ENCODE measurements at places on chromosomes 13 and 19.

DNA sequence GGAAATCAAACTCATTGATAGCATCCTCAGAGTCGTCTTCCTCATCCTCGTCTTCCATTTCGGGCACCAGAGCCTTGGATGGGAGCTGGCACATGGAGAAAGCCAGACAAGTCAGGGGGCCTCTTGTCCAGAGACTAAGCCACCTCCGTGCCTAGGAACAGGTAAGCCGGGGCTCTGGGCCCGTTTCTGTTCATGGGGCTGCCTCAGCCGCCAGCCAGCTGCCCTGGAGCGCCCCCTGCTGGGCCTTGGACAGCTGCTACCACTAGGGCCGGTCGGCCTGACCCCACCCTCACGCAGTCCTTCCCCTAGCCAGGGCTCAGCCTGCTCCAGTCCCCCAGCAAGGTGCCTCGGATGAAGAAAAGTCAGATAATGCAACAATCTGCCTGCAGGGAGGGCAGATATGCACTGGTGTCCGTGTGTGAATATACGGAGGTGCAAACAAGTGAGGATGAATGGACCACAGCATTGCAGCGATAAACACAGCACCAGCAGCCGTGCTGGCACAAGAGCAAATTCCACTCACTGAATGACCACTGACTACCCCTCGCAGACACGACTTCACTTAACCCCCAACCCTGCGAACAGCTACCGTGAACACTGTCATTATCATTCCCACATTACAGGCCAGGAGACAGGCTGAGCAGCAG is 11.9 kb upstream of the PRKD2 start:
- DNase-seq: peak; percentile 93

GRCh38 chr19:49879243-49879963 is 1.9 kb downstream of the TBC1D17 start:
- no peak for DNase-seq

DNA sequence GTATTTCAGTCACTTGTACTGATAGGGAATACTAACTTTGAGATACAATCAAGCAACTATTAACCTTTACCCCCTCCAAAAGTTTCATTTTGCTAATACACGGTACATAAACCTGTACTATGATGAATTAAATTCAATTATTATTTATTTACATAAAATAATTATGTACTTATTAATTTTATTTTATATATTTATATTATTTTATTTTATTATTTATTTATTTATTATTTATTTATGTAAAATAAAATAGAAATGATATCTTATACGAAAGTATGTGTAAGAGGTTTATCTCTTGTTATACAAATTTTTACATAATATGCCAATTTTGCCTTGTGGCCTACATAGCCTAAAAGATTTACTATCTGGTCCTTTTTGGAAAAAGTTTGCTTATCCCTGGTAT is 564.3 kb downstream of the SLITRK5 start:
- no peak for DNase-seq

GRCh38 chr13:99015606-99016490 is 38.0 kb upstream of the DOCK9 start:
- DNase-seq: no peak

DNA sequence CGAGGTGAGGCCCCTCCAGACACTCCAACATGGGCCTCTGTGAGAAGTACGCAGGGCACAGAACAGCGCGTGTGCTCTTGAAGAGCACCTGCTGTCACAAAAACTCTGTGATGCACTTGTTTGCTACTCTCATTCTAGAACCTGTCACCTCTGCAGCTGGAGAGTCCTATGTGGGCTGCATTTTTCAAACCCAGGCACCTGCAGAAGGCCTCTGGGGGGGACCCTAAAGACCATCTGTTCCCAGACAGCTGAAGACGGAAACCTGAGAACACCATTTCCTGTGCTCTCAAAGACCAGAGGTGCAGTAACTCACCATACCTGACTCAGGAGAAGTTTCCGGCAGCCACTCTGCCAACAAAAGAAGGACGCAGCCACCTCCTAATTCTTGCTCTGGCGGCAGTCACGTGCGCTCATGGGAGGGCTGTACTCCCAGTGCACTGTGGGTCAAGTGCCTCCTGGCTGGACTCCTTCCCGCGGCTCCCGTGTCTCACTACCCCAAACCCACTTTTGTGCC is 28.1 kb downstream of the RANBP3 start:
- DNase-seq: no peak

GRCh38 chr13:91101381-91101780 is 246.1 kb upstream of the MIR17HG start:
- no peak for DNase-seq

GRCh38 chr13:33096886-33097605 is 80.8 kb downstream of the KL start:
- no peak for DNase-seq

GRCh38 chr13:105312906-105313305 is 1222.6 kb downstream of the EFNB2 start:
- DNase-seq: no peak

DNA sequence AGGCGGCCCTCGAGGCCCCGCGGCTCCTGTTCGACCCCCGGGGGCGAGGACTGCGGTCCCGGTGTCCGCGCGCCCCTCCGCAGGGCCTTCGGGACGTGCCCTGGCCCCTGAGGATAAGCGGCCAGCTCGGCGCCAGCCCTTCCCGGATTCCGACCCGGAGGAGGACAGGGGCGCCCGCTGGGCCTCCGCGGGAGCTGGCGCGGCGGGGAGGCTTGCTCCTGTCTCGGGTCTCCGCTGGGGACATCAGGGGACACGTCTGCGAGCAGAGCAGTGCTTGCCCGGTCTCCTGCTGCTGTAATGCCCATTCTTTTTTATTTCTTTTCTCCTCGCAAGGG is 829 bp downstream of the B3GLCT start:
- DNase-seq: no peak

DNA sequence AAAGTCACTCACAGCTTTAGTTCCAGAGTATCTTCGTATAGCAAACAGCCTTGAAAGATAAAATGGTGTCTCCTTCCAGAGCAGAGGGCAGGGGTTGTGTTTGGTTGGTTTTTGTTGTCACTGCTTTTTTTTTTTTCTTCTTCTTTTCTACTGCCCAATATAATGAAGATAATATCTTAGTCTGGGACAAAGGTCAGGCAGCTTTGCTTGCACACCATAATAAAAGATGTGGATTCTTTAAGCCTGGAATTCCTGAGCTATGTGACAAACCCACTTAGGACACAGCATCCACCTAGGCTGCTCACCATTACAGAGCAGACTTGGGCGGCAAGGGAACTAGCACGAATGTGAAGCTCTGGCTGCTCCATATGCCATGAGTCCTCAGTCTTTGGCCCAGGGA is 165.6 kb upstream of the MIR17HG start:
- DNase-seq: no peak

DNA sequence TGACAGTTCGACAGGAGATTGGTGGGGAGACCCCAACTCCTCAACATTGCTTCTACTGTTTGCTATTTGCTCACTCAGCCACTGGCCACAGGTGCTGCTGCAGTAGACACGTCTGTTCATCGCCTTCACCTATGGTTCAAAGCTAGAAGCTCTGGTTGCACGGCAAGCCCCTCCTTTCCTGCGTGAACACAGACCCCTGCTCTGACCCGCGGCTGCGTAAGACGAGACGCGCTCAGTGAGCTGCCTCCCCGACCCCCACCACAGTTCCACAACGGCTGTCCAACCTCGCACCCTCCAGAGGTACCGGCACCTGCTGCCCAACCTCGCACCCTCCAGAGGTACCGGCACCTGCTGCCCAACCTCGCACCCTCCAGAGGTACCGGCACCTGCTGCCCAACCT is 6.8 kb downstream of the RASA3 start:
- no peak for DNase-seq

- no peak for DNase-seq
Observed at GRCh38 chr13:44425041-44425814, 51.6 kb downstream of the SERP2 start.

DNA sequence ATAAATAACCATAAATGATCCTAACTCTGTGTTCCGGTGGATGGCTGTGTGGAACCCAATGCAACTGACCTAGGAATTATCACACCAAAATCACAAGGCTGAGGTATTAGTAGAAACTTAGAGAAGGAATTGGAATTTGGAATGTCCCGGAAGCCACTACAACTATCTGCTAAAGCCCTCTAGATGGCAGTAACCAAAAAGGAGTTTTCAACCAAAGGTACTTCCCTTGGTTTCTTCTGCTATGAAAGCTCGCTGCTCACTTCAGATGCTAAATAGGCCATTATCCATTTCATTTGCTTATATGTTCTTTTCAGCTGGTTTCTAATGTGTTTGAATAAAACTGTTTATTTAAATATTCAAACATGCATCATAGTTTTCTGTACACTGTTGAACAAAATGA is 1589.1 kb upstream of the SPRY2 start:
- no peak for DNase-seq

- DNase-seq: no peak
Observed at GRCh38 chr19:1441022-1441426, 2.8 kb downstream of the RPS15 start.

DNA sequence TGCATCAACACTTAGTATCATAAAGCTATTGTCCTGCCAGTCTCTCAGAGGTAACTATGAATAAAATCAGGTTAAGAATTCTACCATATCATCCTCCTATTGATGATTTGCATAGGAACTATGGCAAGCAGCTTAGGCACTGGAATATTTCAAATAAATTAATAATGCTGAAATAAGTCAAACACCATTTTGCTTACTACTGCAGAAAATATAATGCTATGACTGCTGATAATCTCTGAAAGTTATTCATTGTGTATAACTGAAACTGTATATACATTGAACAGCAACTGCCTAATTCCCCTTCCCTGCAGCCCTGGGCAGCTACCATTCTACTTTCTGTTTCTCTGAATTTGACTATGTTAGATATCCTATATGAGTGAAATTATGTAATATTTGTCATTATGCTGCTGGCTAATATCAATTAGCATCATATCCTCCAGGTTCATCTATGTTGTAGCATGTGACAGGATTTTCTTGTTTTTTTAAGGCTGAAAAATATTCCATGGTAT is 318.8 kb upstream of the SGCG start:
- DNase-seq: no peak

DNA sequence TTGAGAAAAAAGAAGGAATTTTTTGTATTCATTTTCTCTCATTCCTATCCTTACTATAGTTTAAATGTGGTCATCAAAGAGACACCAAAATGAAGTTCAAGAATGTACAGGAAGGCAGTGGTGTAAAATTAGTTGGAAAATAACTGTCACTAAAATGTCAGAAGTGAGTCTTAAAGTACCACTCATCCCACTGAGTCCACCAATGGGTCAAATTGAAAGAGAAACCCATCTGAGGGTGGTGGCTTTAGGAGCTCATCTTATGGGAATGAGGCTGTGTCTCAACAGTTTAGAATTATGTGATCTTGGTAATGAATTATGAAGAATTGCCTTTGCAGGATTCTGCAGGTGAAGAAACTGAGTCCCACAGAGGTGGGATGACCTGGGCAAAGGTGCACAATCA is 403.5 kb downstream of the FGF9 start:
- DNase-seq: no peak

GRCh38 chr13:25923217-25924085 is 128.4 kb downstream of the SHISA2 start:
- no peak for DNase-seq

DNA sequence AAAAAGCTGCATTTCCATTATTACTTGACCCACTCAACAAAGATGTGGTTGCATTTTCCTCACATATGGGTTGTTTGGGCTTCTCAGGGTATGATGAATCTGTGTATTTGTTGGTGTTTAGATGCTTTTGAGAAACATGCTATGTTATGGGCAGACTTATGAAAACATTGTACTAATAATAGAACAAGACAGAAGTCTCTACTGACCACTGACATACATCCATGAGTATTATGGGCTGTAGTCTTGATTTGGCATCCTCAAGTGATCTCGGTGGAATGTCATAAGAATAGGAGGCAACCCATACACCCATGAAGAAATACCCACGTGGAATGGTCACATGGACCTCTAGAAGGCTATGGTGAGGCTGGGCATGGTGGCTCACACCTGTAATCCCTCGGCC is 36.3 kb upstream of the ABCC4 start:
- DNase-seq: no peak

- DNase-seq: no peak
Observed at GRCh38 chr13:112435973-112436372, 59.8 kb downstream of the SPACA7 start.

DNA sequence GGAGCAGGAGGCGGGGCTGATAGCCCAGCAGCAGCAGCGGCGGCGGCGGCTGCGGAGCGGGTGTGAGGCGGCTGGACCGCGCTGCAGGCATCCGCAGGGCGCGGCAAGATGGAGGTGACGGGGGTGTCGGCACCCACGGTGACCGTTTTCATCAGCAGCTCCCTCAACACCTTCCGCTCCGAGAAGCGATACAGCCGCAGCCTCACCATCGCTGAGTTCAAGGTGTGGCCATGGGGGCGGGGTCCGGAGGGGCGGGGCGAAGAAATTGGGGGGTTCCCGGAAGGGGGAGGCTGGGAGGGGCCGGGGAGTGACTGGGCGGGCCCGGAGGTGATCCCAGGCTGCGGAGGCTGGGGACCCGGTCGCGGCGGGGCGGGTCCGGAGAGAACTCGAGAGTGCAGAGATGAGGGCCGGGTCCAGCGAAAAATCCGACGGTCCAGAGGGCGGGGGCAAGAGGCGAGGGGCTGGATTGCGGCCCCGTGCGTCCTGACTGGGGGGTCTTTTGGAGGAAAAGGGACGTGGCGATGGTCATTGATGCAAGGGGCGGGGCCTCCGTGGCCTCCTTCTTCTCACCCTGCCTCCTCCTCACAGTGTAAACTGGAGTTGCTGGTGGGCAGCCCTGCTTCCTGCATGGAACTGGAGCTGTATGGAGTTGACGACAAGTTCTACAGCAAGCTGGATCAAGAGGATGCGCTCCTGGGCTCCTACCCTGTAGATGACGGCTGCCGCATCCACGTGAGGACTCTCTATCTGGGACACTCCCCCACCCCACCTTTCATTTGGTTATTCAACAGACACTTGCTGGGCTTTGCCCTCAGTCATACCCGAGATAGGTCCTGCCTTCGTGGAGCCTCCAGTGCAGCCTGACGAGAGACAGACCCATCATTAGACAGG is at the start of gene TBCB:
TSS of gene TBCB (plus strand) at position 16 of the 891 bp plus-strand sequence. CDS start at position 109, 93 bp downstream.
- DNase-seq: peak; percentile 93

- no peak for DNase-seq
Observed at GRCh38 chr19:29878973-29879654, 62.9 kb upstream of the URI1 start.

DNA sequence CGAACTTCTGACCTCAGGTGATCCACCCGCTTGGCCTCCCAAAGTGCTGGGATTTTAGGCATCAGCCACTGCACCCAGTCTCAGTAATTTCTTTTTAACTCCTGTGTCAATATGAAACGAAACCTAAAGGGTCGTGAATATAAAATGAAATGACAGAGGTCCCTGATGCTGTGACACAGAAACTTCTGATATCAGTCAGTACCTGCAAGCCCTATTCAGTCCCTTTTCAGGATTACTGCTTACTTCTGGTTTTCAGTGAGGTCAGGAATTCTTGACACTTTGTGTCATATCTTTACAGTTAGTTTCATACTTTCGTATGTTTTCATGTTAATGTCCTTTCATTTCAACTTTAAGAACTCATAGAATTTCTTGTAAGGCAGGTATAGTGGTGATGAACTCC is 58.7 kb downstream of the RNF17 start:
- DNase-seq: peak; percentile 34

- DNase-seq: no peak
Observed at GRCh38 chr19:17414097-17414496, 5.8 kb upstream of the MVB12A start.
